ENCODE measurements at places on chromosomes 5 and 9. TPM values are rescaled to one million over a fixed set of nuclear protein-coding genes. Genes with fewer than 3 reads are reported as not detected.

DNA sequence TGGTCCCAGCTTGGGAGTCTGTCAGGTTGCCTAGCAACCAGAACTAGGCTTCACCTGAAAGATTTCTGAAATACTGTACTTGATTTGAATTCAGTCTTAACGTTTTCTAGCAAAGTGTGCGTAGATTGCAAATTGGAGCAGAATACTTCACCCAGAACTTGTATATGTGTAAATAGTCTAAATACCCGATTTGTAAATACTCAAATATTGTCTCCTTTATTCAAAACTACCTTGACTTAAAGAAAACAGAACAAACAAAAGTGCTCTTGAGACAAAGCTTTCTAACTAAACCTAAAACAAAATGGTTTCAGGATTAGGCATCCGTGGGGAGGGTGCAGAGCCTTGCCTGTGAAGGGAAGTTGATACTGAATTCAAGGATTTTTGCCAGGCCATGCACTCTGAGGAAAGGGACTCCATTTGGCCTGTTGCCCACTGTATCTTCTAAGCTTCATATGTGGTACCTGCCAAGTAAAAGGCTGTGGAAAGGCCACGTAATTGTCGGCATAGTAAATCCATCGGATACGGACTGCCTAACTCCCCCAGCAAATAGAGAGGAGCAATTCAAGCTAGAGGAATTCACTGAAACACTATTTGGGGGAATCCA, 744 bp upstream of the HMGCS1 start:
- H3K27me3 ChIP-seq, result no peaks in the 10 kb centered on the region
- H3K27ac ChIP-seq, result peak overlapping the region; percentile 55
- H3K36me3 ChIP-seq, result no peaks in the 10 kb centered on the region
- peaks cover 3% of the 10 kb centered on the region for H3K4me1 ChIP-seq
- peak overlapping the region; percentile 6 for H3K4me3 ChIP-seq

GRCh38 chr9:136244122-136244968, 1.3 kb downstream of the QSOX2 start:
- H3K4me3 ChIP-seq, result peak overlapping the region; percentile 81
- no peaks in the 10 kb centered on the region for H3K36me3 ChIP-seq
- H3K27ac ChIP-seq, result no peak overlapping the region
- no peaks in the 10 kb centered on the region for H3K4me1 ChIP-seq
- DNase-seq, result no peak
- H3K27me3 ChIP-seq, result peaks cover under 1% of the 10 kb centered on the region

CLPTM1L gene
- total RNA-seq, result 138 TPM

- H3K4me3 ChIP-seq, result no peak overlapping the region
- H3K27ac ChIP-seq, result peak overlapping the region; percentile 29
- H3K36me3 ChIP-seq, result no peaks in the 10 kb centered on the region
- peaks cover 18% of the 10 kb centered on the region for H3K4me1 ChIP-seq
Measured at GRCh38 chr5:149857499-149857898, 87.1 kb downstream of the PDE6A start.

DNA sequence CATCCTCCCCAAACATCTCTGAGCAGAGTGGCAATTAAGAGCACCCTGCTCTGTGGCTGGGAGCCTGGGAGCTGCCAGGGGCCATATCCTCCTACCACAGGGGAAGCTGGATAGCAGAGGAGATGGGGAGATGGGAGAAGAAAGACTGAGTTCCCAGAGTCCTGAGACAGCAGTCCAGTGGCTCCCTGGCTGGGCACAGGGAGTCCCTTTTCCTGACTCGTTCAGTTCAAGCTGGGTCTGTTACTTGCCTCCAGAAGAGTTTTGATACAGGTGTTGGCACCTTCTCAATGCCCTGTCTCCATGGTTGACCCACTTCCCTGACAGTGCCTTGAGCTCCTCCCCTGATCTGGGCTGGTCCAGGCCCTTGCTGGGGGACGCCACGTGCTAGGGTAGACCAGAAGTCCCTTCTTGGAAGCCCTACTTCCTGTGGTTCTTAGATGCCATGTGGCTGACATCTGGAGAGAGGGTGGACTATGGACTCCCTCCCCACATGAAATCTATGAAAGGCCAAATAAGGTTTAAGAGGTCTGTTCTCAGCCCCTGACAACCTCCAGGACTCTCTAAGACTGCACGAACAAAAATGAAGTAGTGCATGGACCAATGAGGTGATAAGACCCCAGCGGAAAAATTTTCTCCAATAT, 166.2 kb downstream of the AUH start:
- no peaks in the 10 kb centered on the region for H3K27me3 ChIP-seq
- no peaks in the 10 kb centered on the region for H3K36me3 ChIP-seq
- no peak for DNase-seq
- H3K27ac ChIP-seq, result no peak overlapping the region

DNA sequence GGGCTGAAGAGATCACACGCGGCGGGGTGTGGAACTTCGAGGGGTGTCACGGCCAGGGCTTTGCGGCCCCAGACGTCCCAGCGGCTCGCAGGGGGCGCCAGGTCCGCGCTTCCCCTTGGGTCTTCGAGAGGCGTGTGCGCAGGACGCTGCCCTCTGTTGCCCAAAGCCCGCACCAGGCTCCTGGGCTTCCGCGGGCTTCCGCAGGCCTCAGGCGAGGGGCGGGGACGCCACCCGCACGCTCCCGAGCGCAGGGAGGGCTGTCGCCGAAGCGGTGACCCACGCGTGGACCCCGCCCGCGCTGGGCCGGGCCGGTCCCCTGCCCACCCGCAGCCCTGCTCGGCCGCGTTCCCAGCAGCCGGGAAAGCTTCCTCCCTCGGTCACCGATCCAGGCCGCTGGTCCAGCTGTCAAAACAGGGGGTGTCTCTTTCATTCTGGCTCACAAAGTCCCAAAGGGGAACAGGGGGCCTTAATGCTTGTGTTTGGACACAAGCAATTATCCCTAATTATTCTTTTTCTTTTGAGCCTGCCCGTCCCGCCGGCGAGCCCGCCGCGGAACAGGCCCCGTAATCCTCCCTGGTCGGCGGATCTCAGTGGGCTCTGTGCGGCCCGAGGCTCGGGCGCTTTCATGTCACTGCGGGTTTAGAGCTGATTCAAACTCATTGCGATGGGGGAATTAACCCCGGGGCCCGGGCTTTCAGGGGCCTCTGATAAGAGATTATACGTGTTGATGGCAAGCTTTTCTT, 60.6 kb downstream of the TMEM174 start:
- H3K27me3 ChIP-seq, result peaks cover 52% of the 10 kb centered on the region
- H3K36me3 ChIP-seq, result no peaks in the 10 kb centered on the region
- no peak for DNase-seq
- peaks cover 5% of the 10 kb centered on the region for H3K4me1 ChIP-seq
- peak overlapping the region; percentile 30 for H3K4me3 ChIP-seq

All from colonic mucosa (tissue), 4 donors.